Left ventricle myocardium superior (tissue), 1 donor: ENCODE measurements at places on chromosomes 4 and X. TPM values are rescaled to one million over a fixed set of nuclear protein-coding genes. Genes with fewer than 3 reads are reported as not detected.

DNA sequence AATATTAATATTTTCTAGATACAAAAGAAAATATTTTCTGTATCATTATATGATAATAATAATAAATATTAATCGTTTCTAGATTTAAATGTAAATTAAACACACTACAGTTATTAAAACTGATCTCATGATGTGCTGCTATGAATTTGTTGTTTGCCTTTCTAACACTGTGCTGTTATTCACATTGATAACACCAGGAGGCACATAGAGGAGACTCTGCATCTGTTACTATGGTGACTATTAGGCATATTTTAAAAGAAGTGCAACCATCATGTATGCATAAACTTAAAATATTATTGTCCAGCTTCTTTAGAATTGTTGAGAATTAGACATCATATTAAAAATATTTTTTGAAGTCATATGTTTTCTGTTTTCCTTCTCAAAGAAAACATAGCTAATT is 11.8 kb upstream of the PDGFC start:
- no peak for DNase-seq

DNA sequence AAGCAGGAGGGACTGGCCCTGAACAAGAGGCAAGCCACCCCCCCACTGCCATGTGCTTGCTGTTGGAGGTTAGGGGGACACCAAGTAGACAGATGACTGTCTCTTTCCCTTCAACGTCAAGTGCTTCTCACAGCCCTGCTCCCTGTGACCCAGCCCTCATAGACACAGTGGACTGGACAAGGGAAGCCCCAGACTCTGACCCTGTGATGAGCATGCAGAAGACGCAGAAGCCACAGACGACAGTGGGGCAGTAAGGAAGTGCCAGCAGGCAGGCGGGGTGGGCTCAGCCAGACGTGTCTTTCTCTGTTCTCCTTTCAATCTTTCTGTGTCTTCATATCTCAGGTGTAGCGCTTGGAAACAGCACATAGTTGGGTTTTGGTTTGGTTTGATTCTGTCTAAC is 2.4 kb upstream of the L1CAM start:
- DNase-seq: no peak

DNA sequence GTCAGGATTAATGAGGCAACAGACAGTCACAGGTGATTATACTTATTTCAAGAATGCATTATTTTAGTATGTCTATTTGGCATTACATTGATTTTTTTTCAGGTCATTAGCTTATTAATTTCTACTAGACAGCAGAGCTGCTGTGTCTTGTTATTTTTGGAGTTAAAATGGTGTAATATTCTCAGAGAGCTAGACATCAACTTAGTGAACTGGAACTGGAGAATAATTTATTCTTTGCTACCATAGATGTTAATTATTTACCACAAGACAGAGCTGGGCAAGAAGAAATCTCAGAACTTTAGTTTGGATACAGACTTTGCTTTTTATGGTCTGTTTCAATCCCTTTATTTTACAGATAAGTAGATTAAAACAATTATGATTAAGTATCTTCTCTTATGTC is 10.2 kb upstream of the HPGD start:
- DNase-seq: no peak

- no peak for DNase-seq
These were observed 113.5 kb downstream of the PDGFC start for GRCh38 chr4:156858071-156858470.

The DIPK2B gene
- total RNA-seq: 20.8 TPM

The MUC7 gene
- total RNA-seq: not detected

The TLR1 gene
- 5.0 TPM for total RNA-seq

The UGT2B11 gene
- total RNA-seq: not detected

The TMPRSS11F gene
- total RNA-seq: not detected

The STK32B gene
- 1.4 TPM for total RNA-seq
